Ascending aorta (tissue), 2 donors: ENCODE measurements at places on chromosomes 3 and 15. TPM values are rescaled to one million over a fixed set of nuclear protein-coding genes. Genes with fewer than 3 reads are reported as not detected.

SAMD7 gene
- total RNA-seq = not detected

GRCh38 chr3:123285479-123285878 is 83.7 kb downstream of the SEC22A start:
- H3K4me1 ChIP-seq = no peaks in the 10 kb centered on the region
- H3K27ac ChIP-seq = no peak overlapping the region
- no peak for DNase-seq
- H3K27me3 ChIP-seq = no peaks in the 10 kb centered on the region
- no peak overlapping the region for H3K4me3 ChIP-seq
- peaks cover 54% of the 10 kb centered on the region for H3K36me3 ChIP-seq

DNA sequence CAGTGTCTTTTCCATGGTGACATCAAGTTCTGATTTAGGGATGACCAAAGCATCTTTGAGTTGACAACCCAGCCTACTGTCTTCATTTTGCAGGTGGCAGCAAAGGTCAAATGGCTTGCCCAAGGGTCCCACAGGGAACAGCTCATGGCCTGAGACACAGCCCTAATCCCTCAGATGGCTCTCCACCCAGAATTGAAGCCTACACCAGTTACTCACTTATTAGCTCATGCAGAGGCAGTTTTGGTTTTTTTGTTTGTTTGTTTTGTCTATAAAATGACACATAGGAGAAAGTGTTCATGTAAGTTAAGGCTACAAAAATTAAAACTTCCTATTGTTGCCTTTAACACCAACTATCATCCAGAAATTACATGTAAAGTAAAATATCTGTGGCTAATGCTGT is 167.9 kb downstream of the OSBPL10 start:
- H3K4me3 ChIP-seq = no peak overlapping the region
- no peaks in the 10 kb centered on the region for H3K4me1 ChIP-seq
- no peaks in the 10 kb centered on the region for H3K27me3 ChIP-seq
- no peaks in the 10 kb centered on the region for H3K36me3 ChIP-seq
- no peak for DNase-seq
- H3K27ac ChIP-seq = no peak overlapping the region

DUT gene
- total RNA-seq = 150 TPM

GOLGA8S gene
- not detected for total RNA-seq

- H3K4me3 ChIP-seq = no peak overlapping the region
- H3K27me3 ChIP-seq = no peaks in the 10 kb centered on the region
- H3K36me3 ChIP-seq = no peaks in the 10 kb centered on the region
- H3K27ac ChIP-seq = no peak overlapping the region
- no peaks in the 10 kb centered on the region for H3K4me1 ChIP-seq
Measured at GRCh38 chr15:55921744-55922143, 71.7 kb downstream of the NEDD4 start.

DNA sequence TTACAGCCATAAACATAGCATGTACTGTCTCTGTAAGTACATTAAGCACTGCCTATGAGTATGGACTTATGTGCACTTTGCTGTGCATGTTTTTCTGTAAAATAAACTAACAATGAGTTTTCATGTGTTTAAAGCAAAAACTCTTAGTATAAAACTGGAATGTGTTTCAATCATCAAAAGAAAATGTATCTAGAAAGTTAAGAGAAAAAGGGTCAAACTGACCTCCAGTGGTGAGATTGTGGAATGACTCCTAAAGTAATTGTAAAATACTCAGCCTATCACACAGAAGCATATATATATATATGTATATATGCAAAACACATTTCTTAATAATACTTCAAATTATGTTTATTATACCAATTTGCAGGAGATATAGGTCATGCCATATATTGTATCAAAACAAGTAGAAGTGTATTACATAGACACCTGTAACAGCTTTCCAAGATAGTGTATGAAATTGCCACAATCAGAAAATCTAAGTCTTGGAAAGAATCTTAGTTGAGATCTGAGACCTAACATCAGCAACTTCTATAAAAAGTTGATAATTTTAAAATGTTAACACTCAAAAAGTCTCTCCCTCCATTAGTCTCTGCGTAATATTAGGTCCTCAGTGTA is 199.6 kb downstream of the FMN1 start:
- H3K27me3 ChIP-seq = no peaks in the 10 kb centered on the region
- no peaks in the 10 kb centered on the region for H3K4me1 ChIP-seq
- no peak overlapping the region for H3K4me3 ChIP-seq
- DNase-seq = no peak

DNA sequence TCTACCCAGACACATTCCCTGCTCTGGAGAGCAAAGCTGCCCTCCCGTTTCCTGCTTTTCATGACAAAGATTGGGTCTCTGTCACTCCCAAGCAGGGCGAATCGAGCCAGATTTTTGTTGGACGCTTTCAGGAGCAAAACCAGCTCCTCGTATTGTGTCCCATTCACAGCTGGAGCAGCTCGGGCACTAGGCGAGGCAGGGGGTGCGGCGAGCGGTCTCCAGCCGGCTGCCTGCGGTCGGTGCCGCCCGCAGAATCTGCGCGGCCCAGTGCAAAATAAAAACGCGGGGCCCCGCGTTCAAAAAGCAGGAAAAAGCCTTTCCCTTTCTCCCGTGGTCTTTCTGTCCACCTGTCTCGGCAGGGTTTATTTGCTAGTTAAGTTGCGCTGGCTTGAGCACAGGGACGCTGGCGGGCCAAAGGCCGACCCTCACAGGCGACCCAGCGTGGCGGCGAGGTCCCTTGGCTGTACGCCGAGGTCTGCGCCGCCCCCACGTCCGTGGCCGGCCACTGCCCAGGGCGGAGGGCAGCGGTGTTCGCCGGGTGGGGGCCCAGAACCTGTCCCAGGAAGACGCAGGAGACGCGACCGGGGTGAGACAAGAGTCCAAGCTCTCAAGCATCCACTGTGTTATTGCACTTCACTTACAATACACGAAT is 71.2 kb downstream of the CYP19A1 start:
- no peaks in the 10 kb centered on the region for H3K27me3 ChIP-seq
- no peaks in the 10 kb centered on the region for H3K36me3 ChIP-seq
- H3K4me1 ChIP-seq = peaks cover 3% of the 10 kb centered on the region
- peak overlapping the region; percentile 31 for H3K27ac ChIP-seq
- no peak for DNase-seq

GRCh38 chr3:109213321-109213720 is 76.8 kb downstream of the C3orf85 start:
- H3K27me3 ChIP-seq = no peaks in the 10 kb centered on the region
- H3K36me3 ChIP-seq = no peaks in the 10 kb centered on the region
- no peaks in the 10 kb centered on the region for H3K4me1 ChIP-seq
- no peak overlapping the region for H3K4me3 ChIP-seq

CASR gene
- total RNA-seq = not detected

PRSS50 gene
- total RNA-seq = not detected

SYNPR gene
- total RNA-seq = not detected

ITIH1 gene
- total RNA-seq = 2.0 TPM

- no peaks in the 10 kb centered on the region for H3K27me3 ChIP-seq
- H3K27ac ChIP-seq = no peak overlapping the region
- DNase-seq = no peak
Measured at GRCh38 chr3:63135367-63135766, 142.7 kb upstream of the SYNPR start.

DNA sequence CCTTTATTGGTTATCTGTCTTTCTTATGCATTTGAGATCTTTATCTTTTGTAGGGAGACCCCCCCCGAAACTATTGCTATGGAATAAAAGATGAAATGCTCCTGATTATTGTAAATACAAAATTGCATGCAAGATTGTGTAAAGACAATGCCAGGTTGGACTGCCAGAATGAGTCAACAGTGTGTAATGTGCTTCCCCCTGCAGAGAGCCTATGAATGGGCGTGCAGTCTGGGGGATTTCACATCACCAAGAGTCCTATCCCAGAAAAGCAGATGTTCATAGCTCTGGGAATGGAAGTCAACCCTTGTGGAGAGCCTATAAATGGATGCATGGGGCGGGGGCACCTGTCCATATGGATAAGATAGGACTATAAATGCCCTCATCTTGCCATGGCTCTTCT is 584.3 kb downstream of the NSUN3 start:
- no peak overlapping the region for H3K27ac ChIP-seq
- no peaks in the 10 kb centered on the region for H3K4me1 ChIP-seq
- H3K4me3 ChIP-seq = no peak overlapping the region
- no peak for DNase-seq
- H3K36me3 ChIP-seq = no peaks in the 10 kb centered on the region
- no peaks in the 10 kb centered on the region for H3K27me3 ChIP-seq

DNA sequence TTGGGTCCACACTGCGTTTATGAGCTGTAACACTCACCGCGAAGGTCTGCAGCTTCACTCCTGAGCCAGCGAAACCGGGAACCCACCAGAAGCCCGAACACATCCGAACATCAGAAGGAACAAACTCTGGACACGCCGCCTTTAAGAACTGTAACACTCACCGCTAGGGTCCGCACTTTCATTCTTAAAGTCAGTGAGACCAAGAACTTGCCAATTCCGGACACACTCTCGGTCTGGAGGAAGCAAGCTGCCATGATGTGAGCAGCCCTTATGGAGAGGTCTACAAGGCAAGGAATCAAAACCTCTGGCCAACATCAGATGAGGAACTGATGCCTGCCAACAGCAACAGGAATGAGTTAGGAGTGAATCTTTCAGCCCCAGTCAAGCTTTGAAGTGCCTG is 62.9 kb downstream of the SLC28A2 start:
- H3K4me3 ChIP-seq = no peak overlapping the region
- no peaks in the 10 kb centered on the region for H3K36me3 ChIP-seq
- no peaks in the 10 kb centered on the region for H3K4me1 ChIP-seq
- H3K27ac ChIP-seq = no peak overlapping the region
- no peak for DNase-seq
- H3K27me3 ChIP-seq = no peaks in the 10 kb centered on the region
